ENCODE measurements at places on chromosomes 5 and 9. TPM values are rescaled to one million over a fixed set of nuclear protein-coding genes. Genes with fewer than 3 reads are reported as not detected.

- H3K4me3 ChIP-seq, result no peak overlapping the region
- H3K36me3 ChIP-seq, result no peaks in the 10 kb centered on the region
- no peaks in the 10 kb centered on the region for H3K27me3 ChIP-seq
- H3K27ac ChIP-seq, result no peak overlapping the region
Measured at GRCh38 chr9:106878934-106879333, 16.0 kb downstream of the ZNF462 start.

DNA sequence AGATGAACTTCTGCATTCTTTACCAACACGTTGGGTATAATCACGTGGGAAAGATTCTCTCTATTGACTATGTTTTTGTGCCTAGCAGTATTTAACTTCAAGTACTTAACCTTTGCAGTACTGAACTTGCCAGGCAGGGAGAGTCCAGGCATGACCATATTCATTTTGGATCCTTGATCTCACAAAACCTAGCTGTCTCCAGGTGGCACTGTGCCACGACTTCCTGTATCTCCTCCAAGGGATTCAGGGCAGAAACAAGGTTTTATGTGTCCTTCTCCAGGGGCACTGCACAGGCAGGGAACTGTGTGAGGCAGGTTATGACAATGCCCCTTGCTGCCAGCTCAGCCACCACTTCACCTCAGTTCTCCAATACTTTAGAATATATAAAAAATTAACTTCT is 11.7 kb upstream of the IFNA5 start:
- DNase-seq, result no peak
- no peak overlapping the region for H3K27ac ChIP-seq
- H3K27me3 ChIP-seq, result no peaks in the 10 kb centered on the region

DNA sequence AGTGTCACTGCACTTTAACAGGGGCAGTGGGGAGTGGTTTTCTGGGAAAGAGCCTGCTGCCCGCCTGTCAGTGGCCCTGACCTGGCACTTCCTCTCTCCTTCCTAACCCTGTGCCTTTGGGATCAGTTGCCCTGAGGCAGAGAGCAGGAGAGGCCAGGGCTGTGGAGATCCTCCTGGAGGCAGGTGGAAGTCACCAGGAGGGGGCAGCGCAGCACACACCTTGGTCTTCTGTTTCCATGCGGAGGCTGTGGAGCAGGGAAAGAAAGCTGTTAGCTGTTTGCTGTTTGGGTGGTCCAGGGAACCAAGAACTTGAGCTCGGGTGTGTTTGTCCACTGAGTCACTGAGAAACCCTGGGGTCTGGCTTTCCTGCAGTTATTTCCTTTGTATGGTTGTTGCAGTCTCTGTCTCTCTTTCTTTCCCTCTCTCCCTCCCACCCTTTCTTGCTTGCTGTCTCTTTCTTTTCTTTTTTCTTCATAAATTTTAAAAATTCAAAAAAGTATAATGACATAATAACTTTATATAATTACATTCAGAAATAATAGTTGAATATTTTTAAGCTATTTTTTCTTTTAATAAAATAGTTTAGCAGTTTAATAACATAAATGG is 28.1 kb downstream of the NTRK2 start:
- peak; percentile 51 for DNase-seq
- H3K4me1 ChIP-seq, result no peaks in the 10 kb centered on the region
- H3K27me3 ChIP-seq, result no peaks in the 10 kb centered on the region
- H3K36me3 ChIP-seq, result no peaks in the 10 kb centered on the region
- no peak overlapping the region for H3K4me3 ChIP-seq

Gene HTR1A
- total RNA-seq, result not detected

Gene HAVCR1
- total RNA-seq, result 135 TPM

DNA sequence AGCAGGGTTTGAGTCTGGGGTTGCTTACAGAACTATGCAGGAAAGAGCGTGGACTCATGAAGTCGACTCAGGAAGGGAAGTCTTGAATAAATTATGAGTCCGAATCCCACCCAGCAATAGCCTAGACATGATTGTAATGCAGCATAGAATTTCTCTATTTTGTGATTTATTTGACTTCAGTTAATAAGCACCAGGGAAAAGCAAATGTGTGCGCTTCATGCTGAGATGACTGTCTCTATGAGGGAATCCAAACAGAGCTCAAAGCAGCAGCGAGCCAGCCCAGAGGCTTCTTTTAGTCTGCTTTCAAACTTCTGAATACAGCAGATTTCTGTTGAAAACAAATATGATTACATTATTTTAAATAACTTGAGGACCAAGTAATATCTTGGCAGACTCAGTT is 188.0 kb downstream of the SEMA6A start:
- no peaks in the 10 kb centered on the region for H3K36me3 ChIP-seq
- H3K4me1 ChIP-seq, result no peaks in the 10 kb centered on the region
- DNase-seq, result no peak
- no peak overlapping the region for H3K4me3 ChIP-seq
- no peak overlapping the region for H3K27ac ChIP-seq

Gene REEP2
- 4.5 TPM for total RNA-seq

DNA sequence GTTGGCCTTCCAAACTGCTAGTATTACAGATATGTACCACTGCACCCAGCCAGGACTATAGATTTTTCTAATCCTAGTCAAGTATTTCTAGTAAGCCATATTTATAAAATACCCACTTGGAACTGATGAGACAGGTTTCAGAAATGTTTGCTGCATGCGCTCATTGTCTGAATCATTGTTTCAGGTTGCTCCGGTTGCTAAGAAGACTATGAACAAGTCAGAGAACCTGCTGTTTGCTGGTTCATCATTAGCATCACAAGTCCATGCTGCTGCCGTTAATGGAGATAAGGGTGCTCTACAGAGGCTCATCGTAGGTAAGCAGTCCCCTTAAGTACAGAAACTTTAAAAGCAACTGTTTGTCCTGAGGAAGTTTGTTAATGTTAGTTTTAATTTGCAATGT is 5.3 kb downstream of the INVS start:
- no peak overlapping the region for H3K4me3 ChIP-seq
- H3K36me3 ChIP-seq, result no peaks in the 10 kb centered on the region
- no peaks in the 10 kb centered on the region for H3K4me1 ChIP-seq
- H3K27ac ChIP-seq, result no peak overlapping the region

- H3K4me1 ChIP-seq, result peaks cover 11% of the 10 kb centered on the region
- H3K36me3 ChIP-seq, result no peaks in the 10 kb centered on the region
- H3K27ac ChIP-seq, result no peak overlapping the region
- H3K27me3 ChIP-seq, result no peaks in the 10 kb centered on the region
Measured at GRCh38 chr5:54738118-54738972, 220.8 kb downstream of the SNX18 start.

DNA sequence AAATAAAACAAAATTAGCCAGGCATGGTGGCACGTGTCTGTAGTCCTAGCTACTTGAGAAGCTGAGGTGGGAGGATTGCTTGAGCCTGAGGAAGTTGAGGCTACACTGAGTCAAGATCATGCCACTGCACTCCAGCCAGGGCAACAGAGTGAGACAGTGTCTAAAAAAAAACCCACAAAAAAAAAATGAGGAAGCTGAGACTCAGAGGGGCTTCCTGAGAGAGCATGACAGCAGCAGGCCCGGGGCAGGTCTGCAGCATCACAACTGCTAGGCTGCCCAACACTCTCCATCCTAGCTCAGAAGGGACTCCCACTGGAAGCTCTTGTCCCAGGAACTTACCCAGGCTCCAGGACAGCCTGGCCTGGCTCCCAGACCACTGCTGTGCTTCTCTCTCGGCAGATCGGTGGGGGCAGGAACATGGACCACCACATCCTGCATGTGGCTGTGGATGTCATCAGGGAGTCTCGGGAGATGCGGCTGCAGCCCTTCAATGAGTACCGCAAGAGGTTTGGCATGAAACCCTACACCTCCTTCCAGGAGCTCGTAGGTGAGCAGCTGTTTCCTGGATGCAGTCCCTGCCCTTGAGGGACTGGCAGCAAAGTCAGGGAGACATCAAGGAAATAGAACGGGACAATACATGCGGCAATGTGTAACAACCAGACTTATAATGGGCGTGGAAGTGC is 19.1 kb downstream of the PTGS1 start:
- H3K4me3 ChIP-seq, result no peak overlapping the region
- DNase-seq, result no peak
- H3K27ac ChIP-seq, result no peak overlapping the region
- H3K4me1 ChIP-seq, result no peaks in the 10 kb centered on the region
- H3K36me3 ChIP-seq, result no peaks in the 10 kb centered on the region
- H3K27me3 ChIP-seq, result no peaks in the 10 kb centered on the region

GRCh38 chr9:133869674-133870405 is 122.3 kb downstream of the VAV2 start:
- H3K27ac ChIP-seq, result no peak overlapping the region
- peaks cover 17% of the 10 kb centered on the region for H3K4me1 ChIP-seq
- no peaks in the 10 kb centered on the region for H3K36me3 ChIP-seq

- no peak overlapping the region for H3K27ac ChIP-seq
- H3K36me3 ChIP-seq, result no peaks in the 10 kb centered on the region
- no peaks in the 10 kb centered on the region for H3K27me3 ChIP-seq
- no peaks in the 10 kb centered on the region for H3K4me1 ChIP-seq
Measured at GRCh38 chr5:71769287-71769686, 50.2 kb downstream of the CARTPT start.

Gene IFNW1
- not detected for total RNA-seq

DNA sequence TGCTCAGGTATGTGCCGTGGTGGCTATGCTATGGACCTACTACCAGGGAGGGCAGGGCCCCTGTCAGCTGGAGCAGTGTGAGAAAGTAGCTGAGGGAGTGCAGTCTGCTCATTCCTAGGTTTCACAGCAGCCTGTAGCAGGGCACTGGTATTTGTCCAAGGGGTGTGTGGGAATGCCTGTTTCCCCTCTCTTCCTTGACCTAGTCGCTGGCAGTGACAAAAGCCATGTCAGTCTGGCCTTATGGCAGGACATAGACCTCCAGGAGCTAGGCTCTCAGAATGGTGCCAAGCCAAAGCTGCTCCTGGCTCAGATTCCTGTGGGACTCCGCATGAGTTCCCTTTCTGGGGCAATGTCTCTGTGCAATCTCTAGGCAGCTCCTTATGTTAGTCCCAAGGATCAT is 253.9 kb upstream of the TYRP1 start:
- no peaks in the 10 kb centered on the region for H3K4me1 ChIP-seq
- H3K27me3 ChIP-seq, result no peaks in the 10 kb centered on the region
- no peaks in the 10 kb centered on the region for H3K36me3 ChIP-seq

Gene ZNF883
- not detected for total RNA-seq
